ENCODE measurements at places on chromosomes 2 and 18. TPM values are rescaled to one million over a fixed set of nuclear protein-coding genes. Genes with fewer than 3 reads are reported as not detected.

GRCh38 chr2:57908736-57909161 lies 137.9 kb upstream of the VRK2 start:
- DNase-seq = no peak

DNA sequence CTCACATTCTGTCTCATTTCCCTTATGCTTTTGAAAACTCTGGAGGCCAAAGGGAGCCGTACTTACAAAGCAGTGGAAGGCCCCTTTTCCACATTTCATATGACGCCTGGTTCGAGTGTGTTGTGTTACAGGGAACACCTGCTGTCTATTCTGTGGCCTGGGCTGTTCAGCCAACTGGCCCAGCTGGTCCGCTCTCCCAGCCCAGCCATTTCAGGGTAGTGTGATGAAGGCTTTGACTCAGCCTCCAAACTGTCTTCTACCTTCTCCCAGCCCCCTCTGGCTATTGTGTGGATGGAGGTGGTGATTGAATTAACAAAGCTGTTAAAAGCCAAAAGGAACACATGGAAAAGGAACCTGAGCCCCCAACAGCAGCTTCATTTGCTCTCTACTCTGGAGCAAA lies 233.8 kb downstream of the ICOS start:
- DNase-seq = no peak

- DNase-seq = no peak
These were observed 105.3 kb downstream of the COMMD1 start for GRCh38 chr2:62010632-62011256.

DNA sequence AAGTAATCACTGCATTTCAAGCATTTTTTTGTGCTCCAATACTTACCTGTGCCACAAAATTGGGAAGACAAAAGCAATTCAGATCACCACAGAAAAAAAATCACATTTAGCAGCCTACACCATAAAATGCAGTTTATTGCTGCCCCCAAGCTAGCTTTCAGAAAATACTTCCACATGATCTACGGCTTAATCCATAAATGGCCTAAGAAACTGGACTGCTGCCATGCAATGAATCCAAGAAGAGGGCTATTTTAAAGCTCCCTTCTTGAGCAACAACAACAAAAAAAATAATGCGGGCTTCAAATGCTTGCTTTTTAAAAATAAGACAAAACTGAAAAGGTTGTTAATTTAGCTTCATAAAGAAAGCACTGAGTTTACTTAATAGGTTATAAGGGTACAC lies 272.3 kb downstream of the RAD51AP2 start:
- DNase-seq = no peak

DNA sequence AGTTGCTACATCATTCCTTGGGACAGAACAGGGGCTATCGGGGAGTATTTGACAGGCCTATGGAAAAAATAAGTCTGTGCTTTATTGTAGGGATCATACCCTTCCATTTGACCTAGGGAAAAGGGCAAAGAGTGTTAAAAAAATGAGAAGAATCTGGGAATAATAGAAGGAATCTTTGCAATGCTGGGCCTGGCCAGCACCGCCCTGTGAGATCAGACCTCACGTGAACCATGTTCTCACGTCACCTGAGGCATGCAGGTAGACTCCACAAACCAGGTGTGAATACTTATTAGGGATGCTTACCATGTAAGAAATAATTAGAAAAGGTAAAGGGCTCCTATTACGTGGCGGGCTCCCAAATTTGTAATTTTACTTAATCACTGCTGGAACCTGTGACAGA lies 177.5 kb upstream of the GATA6 start:
- peak; percentile 45 for DNase-seq

The ID2 gene
- 449 TPM for polyA plus RNA-seq

The GCG gene
- polyA plus RNA-seq = 83.8 TPM

The OSR1 gene
- polyA plus RNA-seq = 17.7 TPM

The REG1B gene
- 0.24 TPM for polyA plus RNA-seq

The ALPG gene
- polyA plus RNA-seq = not detected

DNA sequence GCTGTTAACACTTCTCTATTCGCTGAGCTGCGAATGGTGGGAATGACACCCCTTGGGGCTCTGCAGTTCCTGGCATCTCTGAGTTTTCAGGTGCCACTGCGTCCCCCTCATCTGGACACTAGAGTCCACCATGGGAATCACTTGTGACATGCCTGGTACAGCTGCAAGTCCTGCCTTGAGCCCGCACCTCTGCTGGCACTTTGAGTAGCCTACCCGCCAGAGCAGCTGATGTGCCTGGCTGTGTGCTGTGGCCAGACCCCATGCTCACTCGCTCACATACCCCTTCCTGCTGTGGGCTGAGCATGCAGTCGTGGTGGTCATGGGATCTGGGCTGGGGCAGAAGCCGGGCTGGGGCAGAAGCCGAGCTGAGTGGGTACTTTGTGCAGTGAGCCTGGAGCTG lies 117.6 kb downstream of the RND3 start:
- DNase-seq = no peak

DNA sequence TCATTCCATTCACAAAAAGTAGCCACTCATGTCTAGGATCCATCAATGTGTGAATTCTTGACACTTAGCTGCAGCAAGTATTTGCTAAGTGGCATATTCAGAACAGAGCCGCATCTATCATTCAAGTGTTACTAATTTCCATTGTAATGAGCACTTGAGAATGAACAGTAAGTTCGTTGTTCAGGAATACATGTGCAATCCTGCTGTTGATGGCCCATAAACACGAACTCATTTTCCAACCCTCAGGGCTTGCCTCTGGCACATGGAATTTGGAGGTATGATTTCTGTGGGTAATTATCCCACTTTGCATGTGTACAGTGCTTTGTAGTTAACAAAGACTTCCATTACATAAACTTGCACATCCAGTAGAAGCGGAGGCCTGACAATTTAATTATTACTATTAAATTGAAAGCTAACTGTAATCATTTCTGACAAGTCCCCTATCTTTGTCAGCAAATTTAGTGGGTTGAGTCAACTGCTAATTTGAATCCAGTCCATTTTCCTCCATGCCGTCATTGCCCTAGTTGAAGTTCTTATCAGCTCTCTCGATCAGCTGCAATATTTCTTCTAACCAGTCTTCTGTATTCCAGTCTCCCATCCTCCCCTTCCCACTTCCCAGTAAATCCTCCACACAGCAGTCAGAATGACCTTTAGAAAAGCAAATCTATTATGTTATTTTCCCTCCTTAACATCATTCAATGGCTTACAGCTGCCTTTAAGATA lies 116.0 kb upstream of the AQP4 start:
- DNase-seq = no peak

DNA sequence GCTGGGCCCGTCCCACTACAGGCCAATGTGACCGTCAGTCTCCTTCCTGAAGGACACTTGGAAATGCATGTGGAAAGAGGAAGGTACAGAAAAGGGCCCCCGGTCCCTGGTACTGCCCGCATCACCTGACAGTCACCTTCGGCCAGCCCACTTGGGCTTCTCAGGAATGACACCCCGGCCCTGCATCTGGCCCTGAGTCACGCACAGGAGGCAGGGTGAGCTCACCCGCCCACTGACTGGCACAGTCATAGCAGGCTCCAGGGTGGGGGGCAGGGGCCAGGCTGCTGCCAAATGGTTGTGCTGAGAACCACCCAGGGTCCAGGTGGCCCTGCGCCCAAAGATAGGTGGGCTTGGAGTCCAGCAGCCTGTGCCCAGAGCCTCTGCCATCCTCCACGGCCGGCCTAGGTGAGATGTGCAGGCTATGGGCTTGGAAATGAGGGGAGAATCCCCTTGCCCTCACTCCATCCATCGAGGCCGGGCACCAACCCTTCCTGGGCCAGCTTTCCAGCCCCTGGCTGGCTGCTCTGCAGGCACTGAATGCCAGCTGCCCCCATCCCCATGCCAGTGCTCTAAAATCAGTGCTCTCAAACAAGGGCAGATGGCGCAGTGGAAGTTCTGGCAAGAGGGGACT lies 14.1 kb downstream of the EMX1 start:
- no peak for DNase-seq

The C18orf54 gene
- polyA plus RNA-seq = 3.6 TPM

DNA sequence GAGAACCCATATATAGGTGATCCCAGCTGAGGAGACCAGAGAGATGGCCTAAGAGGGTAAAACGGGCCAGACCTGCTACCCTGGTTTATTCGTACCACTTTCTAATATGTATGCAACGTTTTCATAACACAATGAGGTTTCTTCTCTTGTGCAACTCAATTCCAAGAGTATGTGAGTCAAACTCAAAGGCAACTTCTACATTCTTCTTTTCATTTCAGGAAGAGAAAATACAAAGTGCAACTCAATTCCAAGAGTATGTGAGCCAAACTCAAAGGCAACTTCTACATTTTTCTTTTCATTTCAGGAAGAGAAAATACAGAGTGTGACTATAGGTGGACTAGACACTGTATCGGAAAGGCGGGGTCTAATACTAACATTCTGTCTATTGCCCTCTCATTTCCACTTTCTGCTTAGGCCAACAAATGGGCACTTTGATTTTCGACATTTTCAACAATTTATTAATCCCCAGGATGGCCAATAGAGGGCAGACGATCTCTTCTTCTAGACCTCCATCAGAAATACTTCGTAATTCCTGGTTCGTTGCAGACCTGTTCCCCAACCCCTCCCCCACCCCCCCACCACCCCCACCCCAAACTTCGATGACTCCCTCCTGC lies 3.7 kb upstream of the CRIM1 start:
- no peak for DNase-seq

The CCBE1 gene
- 2.5 TPM for polyA plus RNA-seq

GRCh38 chr2:99787769-99788382 lies 298.1 kb upstream of the REV1 start:
- no peak for DNase-seq

GRCh38 chr2:3768960-3769765 lies 65.8 kb downstream of the DCDC2C start:
- no peak for DNase-seq

DNA sequence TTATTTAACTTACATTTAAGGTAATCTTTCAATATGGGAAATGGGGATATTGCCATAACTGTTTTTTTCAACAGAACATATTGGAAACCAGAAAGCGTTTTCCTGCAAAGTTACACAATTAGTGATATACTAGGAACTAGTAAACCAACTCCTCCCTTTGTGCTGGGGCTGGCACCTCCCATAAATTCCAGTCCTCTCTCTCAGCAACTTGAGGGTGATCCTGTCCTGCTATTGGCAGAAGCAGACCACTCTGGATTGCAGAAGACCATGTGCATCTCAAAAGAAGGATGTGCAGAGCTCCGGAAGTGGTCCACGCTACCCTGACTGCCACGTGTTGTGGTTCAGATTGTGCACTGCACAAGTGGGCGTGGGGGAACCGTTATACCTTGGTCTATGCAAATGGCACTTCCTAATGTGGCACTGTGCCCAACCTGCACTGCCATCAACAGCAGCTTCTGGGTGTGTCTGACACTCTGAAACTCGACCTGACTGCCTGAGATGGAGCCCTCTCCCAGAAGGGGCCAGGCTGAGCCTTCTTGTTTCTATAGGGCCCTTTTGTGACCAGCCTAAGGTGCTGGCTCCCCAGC lies 219.2 kb downstream of the ZNF516 start:
- DNase-seq = no peak

The ASB18 gene
- 0.03 TPM for polyA plus RNA-seq

DNA sequence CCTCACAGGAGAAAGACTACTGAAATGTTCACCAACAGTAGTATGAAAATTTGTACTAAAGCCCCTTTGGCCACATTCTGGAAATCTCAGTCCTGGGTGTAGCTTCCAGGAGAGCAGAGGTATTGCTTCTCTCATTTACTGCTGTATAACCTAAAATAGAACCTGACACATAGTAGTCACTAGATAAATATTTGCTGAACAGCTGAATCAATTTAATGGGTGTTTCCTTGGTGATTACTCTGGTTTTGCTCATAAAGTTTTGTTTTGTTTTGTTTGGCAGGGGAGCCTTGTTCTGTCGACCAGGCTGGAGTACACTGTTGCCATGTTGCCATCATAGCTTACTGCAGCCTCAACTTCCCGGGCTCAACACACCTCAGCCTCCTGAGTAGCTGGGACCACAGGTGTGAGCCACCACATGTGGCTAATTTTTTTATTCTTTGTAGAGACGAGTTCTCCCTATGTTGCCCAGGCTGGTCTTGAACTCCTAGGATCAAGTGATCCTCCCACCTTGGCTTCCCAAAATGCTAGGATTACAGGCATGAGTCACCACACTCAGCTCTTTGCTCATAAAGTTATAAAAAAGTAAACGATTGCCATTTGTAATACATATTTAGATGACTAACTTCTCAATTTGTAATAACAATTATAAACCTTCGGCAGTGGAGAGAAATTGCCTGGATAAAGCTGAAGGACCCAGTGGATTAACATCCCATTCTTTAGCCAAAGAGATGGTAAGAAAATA lies 11.5 kb upstream of the PARD3B start:
- no peak for DNase-seq

The SCYGR4 gene
- 0.03 TPM for polyA plus RNA-seq

- peak; percentile 53 for DNase-seq
These were observed 114.9 kb upstream of the ID2 start for GRCh38 chr2:8566774-8567468.

The SLC38A11 gene
- polyA plus RNA-seq = 15.4 TPM

DNA sequence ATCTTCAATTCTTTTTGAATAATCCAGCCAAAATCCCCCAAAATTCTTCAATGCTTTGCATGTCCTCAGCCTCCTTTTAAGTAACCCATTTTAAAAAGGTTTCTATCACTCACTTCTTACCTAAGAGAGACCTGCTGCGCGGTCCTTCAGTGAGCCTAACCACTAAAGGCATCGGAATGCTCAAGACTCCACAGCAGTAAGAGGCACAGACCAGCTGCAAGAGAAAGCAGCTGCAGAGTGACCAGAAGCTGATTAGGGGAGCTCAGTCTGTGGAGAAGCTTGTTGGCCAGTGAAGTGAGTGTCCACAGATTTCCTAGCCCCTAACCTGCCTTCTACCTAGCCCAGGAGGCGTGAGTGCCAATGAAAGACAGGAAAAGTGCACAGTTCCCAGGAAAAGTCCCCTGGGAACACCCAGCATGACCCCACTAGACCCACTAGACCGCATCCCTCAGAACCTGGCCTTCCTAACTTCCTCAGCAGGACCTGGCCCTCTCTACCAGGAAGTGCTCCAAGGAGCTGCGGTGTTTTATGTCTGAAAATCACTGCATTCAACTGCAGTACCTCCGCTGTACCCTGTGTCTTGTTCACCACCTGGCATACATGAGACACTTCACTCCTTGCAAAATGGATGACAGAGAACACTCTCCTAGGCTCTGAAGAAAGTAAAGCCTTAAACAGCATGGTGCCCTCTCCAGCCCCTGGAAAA lies 10.1 kb downstream of the MBOAT2 start:
- DNase-seq = no peak

DNA sequence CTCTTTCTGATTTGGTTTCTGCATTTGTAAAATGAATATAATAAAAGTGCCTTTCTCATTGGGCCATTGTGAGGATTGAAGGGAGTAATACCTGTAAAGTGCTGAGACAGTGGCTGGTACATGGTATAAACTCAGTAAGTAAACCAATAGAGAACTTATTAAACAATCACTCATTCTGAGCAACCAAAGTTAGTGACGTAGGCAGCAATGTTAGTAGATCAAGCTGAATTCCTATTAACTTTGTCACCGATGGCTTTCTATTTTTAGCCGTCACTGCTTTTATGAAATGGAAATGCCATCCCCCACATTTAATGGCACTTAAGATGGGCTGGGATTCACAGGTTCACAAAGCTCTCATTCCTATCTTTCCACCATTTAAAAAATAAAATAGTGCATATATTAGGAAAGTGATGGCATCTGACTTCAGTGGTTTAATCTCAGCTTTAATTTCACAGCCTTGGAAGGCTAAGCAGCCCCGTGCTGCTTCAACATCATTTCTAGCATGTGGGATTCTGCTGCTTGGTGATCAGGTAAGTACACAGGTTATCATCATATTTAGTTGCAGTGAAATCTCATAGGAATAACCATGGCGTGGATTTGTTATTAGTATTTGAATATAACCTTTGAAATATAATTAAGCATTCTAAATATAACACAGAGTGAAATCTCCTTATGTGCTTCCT lies 17.6 kb upstream of the PPP4R1 start:
- DNase-seq = no peak

GRCh38 chr2:133753665-133754064 lies 185.4 kb upstream of the NCKAP5 start:
- no peak for DNase-seq

All from large intestine (tissue), 12 donors.